ENCODE measurements at places on chromosomes 1 and 21.

- DNase-seq: peak; percentile 4
Measured at GRCh38 chr1:113456967-113457366, 66.7 kb downstream of the MAGI3 start.

GRCh38 chr1:85801520-85801919 is 93.3 kb upstream of the ZNHIT6 start:
- no peak for DNase-seq

DNA sequence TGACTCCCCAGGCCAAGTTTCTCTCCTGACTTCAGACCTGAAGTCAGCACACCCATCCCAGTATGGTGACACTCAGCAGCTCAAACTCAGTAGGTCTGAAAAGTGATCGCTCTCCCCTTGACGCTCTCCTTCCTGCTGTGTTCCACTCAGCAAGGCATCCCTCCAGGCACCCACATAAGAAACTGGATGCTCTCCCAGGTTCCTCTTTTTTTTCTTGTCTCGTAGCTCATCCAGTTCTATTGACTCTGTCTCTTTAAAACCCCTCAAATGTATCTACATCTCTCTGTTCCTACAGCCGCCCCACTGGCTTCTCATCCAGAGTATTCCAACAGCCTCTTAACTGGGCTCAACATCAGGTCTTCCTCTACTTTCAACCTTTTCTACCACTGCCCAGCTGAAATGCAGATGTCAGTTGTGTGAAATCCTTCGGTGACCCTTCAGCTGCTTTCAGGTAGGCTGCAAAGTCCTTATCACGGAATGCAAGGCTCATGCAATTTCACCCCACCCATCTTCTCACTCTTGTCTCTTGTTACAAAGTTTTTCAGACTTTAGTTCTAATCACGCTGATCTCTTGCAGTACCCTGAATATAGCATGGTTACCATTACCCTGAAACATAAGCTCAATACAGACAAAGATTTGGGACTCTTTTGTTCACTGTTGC is 286.2 kb upstream of the POU3F1 start:
- DNase-seq: no peak

- DNase-seq: no peak
Measured at GRCh38 chr1:177080564-177080963, 83.9 kb downstream of the ASTN1 start.

DNA sequence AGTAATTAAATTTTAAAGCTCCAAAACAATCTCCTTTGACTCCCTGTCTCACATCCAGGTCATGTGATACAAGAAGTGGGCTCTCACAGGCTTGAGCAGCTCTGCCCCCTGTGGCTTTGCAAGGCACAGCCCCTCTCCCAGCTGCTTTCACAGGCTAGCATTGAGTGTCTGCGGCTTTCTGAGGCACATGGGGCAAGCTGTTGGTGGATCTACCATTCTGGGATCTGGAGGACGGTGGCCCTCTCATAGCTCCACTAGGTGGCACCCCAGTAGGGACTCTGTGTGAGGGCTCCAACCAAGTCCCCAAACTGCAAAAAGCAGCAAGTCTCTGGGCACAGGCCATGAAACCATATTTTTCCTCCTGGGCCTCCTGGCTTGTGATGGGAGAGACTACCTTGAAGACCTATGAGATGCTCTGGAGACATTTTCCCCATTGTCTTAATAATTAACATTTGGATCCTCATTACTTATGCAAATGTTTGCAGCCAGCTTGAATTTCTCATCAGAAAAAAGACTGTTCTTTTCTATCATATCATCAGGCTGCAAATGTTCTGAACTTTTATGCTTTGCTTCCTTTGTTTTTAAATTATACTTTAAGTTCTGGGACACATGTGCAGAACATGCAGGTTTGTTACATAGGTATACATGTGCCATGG is 554.1 kb upstream of the OLFM3 start:
- DNase-seq: peak; percentile 0

GRCh38 chr1:147390185-147390542 is 147.7 kb downstream of the CHD1L start:
- no peak for DNase-seq

- DNase-seq: no peak
Measured at GRCh38 chr1:82844911-82845827, 1044.4 kb downstream of the ADGRL2 start.

DNA sequence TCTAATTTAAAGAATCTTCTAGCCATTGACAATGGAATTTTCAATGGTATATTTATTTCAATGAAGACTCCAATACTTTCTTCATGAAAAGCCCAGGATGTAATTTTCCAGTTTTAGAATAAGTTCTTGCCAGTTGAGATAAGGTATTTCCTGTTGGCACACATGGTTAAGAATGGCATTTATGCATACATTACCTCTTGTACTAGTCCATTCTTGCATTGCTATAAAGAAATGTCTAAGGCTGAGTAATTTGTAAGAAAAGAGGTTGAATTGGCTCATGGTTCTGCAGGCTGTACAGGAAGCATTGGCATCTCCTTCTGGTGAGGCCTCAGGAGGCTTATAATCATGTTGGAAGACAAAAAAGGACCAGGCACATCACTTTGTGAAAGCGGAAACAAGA is 1179.6 kb downstream of the AMY1C start:
- DNase-seq: no peak

DNA sequence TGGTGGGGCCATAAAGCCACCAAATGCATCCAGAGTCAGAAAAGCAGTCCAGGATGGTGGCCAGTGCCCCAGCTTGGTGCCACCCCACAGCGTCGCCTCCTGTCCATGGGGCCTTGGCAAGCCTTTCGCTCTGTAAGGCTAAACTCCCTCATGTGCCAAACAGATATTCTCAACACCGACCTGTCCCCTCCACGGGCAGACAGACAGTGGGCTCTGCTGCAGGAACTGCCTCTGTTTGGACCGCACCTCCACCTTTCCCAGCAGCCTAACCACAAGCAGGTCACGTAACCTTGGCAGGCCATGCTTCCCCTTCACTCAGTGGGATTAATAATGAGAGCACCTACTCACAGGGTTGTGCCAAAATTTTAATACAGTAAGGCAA is 11.7 kb downstream of the RUNX1 start:
- DNase-seq: no peak

GRCh38 chr1:51515312-51515960 is 3.6 kb downstream of the EPS15 start:
- no peak for DNase-seq

DNA sequence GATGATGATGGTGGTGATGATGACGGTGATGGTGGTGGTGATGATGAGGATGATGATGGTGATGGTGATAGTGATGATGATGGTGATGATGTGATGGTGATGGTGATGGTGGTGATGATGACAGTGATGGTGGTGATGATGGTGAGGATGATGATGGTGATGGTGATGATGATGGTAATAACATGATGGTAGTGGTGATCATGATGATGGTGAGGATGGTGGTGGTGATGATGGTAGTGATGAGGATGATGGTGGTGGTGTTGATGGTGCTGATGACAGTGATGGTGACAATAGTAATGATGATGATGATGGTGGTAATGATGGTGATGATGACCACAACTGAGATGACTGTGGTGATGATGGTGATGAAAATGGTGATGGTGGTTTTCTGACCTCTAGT is 4.9 kb downstream of the ACTRT2 start:
- no peak for DNase-seq

GRCh38 chr1:116243333-116244054 is 129.6 kb upstream of the ATP1A1 start:
- DNase-seq: no peak

GRCh38 chr1:147168626-147169058 is 3.6 kb downstream of the PRKAB2 start:
- peak; percentile 48 for DNase-seq

DNA sequence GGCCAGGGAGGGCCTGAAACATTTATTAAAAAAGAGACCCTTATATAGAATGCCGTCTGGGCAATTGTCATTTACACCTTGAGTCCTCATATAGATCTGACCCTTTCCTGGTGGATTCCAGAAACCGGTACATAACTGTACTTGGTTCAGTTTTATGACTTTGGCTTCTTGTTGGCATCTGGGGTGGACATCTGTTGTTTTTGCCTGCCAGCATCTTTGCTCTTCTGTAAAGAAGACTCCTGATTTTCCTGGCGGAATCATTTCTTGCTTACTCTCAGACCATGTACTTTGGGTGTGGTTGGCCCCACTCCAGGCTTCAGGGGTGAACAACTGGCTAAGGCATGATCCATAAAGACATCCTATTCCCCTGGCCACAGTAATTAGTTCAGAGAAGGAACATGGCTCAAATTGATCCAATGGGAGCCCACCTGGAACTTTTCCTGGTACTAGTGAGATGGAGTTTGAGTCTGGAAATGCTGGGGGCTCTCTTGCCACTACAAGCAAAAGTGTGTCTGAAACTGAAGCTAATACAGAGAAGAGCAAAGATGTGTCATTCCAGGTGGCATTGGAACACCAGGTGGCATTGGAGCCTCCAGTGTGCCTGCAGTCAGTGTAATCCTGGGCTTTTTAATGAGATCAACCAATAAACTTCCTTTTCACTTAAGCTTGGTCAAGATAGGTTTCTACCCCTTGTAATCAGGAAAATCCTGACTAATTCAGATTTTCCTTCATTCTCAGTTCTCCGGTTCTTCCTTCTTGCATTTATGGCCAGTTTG is 332.5 kb upstream of the CAMK1G start:
- DNase-seq: no peak

DNA sequence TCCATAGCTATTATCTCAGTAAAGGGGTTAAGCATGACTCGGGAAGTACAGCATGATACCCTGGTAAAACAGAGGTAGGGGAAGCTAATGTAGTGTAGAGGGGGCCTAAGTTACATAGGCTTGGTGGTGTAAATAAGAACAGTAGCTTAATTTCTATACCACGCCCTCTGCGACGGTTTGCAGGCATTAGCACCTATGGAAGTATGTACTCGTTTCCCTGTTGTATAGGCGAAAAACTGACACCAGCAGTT is 470 bp upstream of the NAXE start:
- DNase-seq: no peak

- DNase-seq: no peak
Measured at GRCh38 chr1:40690771-40691537, 550 bp upstream of the NFYC start.

DNA sequence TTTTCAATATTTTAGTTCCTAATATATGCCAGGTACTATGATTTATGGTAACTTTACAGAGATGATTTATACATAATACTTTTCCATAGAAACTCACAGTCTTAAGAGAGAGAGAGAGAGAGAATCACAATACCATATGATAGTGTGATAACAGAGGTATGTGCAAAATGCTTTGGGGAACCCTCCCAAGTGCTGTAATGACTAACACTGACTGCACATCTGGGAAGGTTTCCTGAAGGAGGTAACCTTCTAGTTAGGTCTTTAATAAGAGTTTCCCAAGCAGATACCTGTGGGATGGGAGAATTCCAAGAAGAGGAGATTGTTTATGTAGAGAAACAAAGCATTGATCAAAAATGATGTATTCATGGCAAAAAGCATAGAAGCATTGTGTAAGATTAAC is 34.6 kb upstream of the PIGC start:
- no peak for DNase-seq

GRCh38 chr1:97572561-97572960 is 348.3 kb downstream of the DPYD start:
- DNase-seq: no peak

GRCh38 chr1:228992907-228993535 is 257.7 kb downstream of the RHOU start:
- no peak for DNase-seq

GRCh38 chr1:165288350-165289120 is 68.0 kb downstream of the LMX1A start:
- peak; percentile 88 for DNase-seq

DNA sequence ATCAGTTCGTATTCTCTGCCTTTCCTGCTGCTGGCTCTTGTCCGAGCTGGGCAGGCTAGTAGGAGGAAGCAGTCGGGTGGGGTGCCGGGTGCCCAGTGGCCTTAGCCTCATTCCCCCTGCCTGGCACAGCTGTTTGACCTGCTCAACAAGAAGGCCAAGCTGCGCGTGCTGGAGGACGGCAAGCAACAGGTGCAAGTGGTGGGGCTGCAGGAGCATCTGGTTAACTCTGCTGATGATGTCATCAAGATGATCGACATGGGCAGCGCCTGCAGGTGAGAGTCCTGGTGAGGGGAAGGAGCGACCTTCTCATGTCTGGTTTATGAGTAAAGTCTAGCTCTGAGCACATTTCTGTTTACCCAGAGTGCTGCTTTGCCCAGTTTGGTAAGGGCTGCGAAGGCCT is 16.3 kb upstream of the RPS8 start:
- no peak for DNase-seq

DNA sequence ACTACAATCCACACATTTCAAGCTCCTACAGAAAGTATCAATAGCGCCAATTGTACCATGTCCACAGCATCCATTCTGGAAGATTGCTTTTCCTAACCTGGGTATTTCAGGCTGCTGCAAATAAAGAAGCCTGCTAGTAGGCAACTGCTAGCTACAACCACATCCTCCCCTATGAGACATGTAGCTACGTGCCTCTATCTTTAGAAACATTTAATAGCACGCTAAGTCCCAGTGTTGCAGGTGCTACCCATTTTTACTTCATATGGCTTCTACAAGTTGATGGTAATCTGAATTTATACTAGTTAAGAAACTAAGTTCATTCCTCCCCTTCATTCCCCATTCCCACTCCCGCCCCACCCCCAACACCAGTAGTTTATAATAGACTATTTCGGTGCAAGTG is 7.4 kb upstream of the AMPD1 start:
- DNase-seq: no peak

DNA sequence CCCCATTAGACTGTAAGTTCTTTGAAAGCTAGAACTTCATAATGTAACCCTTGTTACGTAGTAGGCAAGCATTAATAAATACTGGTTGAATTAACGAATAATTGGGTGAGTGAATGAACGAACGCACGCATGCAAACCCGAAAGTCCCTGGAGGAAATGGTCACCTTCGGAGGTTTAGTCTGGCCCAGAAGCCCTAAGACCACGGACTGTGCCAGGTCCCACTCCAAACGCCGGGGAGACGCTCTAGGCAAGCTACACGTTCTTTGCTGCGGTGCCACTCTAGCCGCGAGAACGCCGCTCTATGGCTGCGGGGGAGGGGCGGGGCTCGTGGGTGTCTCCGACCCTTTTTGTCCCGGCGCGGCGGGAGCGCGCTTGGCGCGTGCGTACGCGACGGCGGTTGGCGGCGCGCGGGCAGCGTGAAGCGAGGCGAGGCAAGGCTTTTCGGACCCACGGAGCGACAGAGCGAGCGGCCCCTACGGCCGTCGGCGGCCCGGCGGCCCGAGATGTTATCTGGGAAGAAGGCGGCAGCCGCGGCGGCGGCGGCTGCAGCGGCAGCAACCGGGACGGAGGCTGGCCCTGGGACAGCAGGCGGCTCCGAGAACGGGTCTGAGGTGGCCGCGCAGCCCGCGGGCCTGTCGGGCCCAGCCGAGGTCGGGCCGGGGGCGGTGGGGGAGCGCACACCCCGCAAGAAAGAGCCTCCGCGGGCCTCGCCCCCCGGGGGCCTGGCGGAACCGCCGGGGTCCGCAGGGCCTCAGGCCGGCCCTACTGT is at the start of gene KDM1A:
Gene KDM1A, plus strand, starts transcription at position 375 of the 769 bp plus-strand sequence. Its CDS starts 129 bp downstream, at position 504.
- peak; percentile 99 for DNase-seq

- no peak for DNase-seq
Measured at GRCh38 chr1:233424779-233425178, 97.3 kb downstream of the MAP3K21 start.

- DNase-seq: no peak
Measured at GRCh38 chr1:149942207-149942606, 5.5 kb upstream of the MTMR11 start.
